Activated naive CD8-positive, alpha-beta T cell treated with anti-CD3 and anti-CD28 coated beads, Interleukin-2, amount 10 ng/mL, durations not matched to agents 7 days and 5 days (primary cell): ENCODE measurements at places on chromosomes 12 and 14. TPM values are rescaled to one million over a fixed set of nuclear protein-coding genes. Genes with fewer than 3 reads are reported as not detected.

- H3K36me3 ChIP-seq: peaks cover 12% of the 10 kb centered on the region
- H3K27me3 ChIP-seq: no peaks in the 10 kb centered on the region
- H3K4me3 ChIP-seq: no peak overlapping the region
- H3K4me1 ChIP-seq: no peaks in the 10 kb centered on the region
Measured at GRCh38 chr12:125104982-125105381, 39.7 kb downstream of the AACS start.

DNA sequence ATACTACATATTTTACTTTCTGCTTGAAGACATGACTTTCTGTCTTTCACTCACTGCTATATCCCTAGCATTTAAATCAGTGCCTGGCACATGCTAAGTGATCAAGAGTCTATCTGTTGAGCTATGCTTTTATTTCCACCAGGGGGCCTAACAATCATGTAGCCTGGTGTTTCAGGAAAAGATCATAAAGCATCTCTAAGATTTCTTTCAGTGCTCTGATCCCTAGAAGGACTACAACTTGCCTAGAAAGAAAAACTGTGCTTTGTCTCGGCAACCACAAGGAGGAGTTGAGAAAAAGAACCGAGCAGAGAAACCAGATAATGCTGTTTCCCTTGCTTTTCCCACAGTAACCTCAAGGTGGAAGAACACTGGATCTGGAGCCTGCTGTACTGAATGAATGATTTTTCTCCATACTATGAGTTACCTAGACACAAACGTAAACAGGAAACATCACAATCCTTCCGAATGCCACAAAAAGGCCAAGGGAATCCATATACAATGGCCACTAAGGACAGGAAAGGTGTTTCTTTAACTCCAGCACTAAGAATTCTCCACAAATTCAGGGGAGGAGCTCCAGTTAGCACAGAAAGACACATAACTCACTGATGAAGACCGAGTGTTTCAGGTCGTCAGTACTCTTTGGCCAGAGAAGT lies 1.2 kb downstream of the CRY1 start:
- H3K27me3 ChIP-seq: no peaks in the 10 kb centered on the region
- H3K4me1 ChIP-seq: peaks cover 4% of the 10 kb centered on the region
- DNase-seq: no peak
- no peaks in the 10 kb centered on the region for H3K36me3 ChIP-seq

GRCh38 chr12:8953773-8954402 lies 4.4 kb upstream of the M6PR start:
- peaks cover 30% of the 10 kb centered on the region for H3K4me1 ChIP-seq
- H3K36me3 ChIP-seq: peaks cover 34% of the 10 kb centered on the region
- H3K27ac ChIP-seq: peak overlapping the region; percentile 71
- no peak for DNase-seq
- H3K27me3 ChIP-seq: no peaks in the 10 kb centered on the region

Gene TROAP
- total RNA-seq: 80.4 TPM

DNA sequence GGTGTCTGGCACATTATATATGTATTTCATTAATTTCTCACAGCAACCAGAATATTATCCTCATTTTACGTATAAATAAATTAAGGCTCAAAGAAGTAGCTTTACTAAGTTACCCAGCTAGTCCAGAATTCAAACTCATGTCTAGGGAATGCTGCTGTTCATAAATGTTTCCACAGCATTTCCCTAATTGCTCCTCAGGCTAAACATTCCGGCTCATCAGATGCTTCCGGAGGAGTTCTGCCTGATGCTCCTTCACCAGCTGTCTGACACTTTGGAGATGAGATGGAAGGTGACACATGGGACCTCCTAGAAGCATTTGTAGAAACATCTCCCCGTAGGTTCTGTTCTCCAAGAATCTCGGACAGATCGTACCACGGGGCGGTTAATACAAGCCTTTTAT lies 12.1 kb downstream of the KRT85 start:
- H3K27me3 ChIP-seq: peaks cover 29% of the 10 kb centered on the region
- no peaks in the 10 kb centered on the region for H3K36me3 ChIP-seq
- no peak overlapping the region for H3K4me3 ChIP-seq
- H3K4me1 ChIP-seq: peaks cover 39% of the 10 kb centered on the region
- H3K27ac ChIP-seq: no peak overlapping the region
- peak; percentile 6 for DNase-seq
